NCI-H1105 treated with DMSO at 0.1 percent for 48 hours (cell line): ENCODE measurements at places on chromosomes 12 and 14.
A peak's percentile ranks its signal among the peaks of the same experiment; 100 is the strongest.

- DNase-seq, result no peak
Observed at GRCh38 chr14:95270203-95270602, 49.5 kb downstream of the CLMN start.

- no peak for DNase-seq
Observed at GRCh38 chr12:52825961-52826360, 8.2 kb downstream of the KRT79 start.

- DNase-seq, result no peak
Observed at GRCh38 chr12:56040963-56041551, 661 bp upstream of the RPS26 start.

DNA sequence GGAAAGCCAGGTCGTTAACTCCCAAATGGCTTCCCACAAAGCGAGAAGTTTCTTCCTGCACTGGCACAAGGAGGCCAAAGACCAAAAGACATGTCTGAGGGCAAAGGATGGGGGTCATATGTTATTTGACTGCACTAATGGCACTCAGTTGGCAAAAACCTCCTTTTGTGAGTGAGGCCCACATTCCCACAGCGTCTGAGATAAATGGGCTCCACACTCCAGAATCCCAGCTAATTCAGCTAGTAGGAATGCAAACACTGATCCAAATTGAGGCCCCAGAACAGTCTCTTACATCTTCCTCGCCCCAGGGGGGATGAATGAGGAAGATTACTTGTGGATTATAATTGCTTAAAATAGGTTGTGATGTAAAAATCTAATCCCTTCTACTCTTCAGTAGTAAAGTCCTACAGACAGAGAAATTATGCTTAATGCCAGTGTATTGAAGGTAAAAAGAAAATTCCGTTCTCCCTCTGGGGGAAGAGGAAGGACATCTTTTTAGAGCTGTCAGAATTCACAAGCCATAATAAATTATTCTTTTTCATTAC is 86.4 kb upstream of the PIWIL1 start:
- no peak for DNase-seq

DNA sequence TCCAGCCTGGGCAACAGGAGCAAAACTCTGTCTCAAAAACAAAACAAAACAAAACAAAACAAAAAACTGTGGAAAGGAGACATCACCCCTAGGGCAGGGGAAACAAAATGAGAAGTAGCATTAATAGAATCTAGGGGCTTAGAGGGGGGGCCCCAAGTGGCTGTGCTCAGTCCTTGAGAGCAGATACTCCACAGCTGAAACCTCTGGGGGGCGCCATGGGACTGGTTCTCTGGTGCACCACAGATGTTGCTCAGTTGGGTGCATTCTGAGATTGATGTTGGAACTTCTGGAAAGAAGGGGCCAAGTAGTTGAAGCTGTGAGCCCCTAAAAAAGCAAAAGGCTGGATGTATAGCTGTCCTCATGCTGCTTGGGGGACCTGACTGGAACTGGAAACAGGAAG is 11.8 kb upstream of the SYNE2 start:
- no peak for DNase-seq

- DNase-seq, result no peak
Observed at GRCh38 chr14:73977896-73978295, 27.8 kb downstream of the COQ6 start.

GRCh38 chr12:95518944-95519343 is 32.3 kb downstream of the USP44 start:
- DNase-seq, result no peak

GRCh38 chr12:106281804-106282203 is 20.7 kb upstream of the TCP11L2 start:
- no peak for DNase-seq

- DNase-seq, result no peak
Observed at GRCh38 chr14:58824796-58825195, 187.0 kb downstream of the DACT1 start.

DNA sequence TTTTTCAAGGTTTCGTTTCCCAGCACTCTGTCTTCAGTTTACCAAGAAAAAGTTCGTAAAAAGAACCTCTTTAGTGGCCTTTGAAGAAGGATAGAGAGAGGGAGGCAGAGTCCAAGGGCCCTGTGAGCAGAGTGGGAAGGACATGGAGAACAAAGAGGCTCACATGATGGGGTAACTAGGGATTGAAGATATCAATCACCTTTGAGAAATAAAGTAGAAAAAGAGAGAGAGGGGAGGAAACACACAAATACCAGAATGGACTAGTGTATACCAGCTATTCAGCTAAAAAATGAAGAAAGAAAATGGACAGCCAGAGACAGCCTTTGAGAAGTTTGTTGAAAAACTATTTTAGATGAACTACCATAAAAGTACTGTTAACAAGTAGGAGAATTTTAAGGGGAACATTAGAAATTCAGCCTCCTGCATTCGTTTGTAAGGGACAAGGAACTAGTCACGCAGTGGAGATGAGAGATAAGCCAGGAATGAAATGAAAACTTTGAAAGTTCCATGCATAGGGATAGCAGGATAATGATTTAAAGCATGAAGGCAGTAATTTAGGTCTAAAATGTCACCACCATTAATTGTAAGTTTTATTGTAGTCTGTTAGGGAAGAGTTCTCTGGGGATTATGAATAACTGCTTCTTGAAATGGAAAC is 82.1 kb downstream of the SPTSSA start:
- DNase-seq, result no peak

DNA sequence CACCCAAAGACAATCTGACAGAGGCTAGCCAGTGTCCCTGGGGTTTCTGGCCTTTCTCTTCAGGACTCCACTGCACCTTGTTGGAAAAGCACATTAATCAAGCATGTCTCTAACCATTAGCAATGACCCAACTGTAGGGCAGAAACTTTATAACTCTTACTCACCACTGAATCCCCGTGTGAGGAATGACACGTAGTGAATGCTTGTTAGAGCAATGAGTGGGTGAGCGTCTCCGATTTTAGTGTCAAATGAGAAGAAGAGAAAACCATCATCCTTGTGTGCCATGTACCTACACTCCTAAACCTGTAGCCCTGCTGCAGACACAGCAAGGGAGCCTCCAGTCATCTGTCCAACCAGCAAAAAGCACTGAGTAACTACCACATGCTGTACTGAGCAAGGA is 56.5 kb upstream of the GPR68 start:
- DNase-seq, result no peak

GRCh38 chr12:131882804-131883520 is 11.5 kb upstream of the ULK1 start:
- no peak for DNase-seq

GRCh38 chr12:108374596-108375320 is 35.6 kb upstream of the CMKLR1 start:
- DNase-seq, result no peak

DNA sequence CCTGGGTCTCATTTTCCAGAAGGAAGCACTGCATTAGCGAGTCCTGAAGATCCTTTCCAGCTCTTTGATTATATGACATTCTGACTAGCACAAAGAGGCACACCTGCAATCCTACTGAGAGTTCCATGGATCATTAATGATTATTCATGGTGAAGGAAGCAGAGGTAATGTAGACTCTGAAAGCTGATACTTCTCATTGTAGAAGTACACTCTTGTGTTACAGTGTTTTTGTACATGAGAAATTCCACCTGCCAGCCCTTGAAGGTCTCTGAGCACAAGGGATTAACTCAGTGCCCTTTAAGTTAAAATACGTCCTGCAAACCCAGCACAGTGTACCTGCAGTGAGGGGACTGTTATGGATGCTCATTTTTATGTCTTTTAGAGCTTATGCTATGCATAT is 558.8 kb upstream of the FBXO33 start:
- peak; percentile 94 for DNase-seq

DNA sequence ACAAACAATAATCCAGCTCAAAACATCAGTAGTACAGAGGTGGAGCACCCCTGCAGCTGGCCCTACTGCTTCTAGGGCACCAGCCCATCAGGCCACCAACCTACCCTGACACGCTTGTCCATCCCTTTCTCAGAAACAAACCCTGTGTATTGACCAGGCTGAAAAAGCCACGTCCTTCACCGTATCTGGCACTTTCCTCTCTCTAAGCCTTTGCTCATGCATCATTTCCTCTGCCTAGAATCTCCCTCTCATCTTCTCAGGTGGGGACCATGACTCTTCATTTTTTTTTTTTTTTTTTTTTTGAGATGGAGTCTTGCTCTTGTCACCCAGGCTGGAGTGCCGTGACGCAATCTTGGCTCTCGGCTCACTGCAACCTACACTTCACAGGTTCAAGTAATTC is 25.3 kb upstream of the FLVCR2 start:
- no peak for DNase-seq

DNA sequence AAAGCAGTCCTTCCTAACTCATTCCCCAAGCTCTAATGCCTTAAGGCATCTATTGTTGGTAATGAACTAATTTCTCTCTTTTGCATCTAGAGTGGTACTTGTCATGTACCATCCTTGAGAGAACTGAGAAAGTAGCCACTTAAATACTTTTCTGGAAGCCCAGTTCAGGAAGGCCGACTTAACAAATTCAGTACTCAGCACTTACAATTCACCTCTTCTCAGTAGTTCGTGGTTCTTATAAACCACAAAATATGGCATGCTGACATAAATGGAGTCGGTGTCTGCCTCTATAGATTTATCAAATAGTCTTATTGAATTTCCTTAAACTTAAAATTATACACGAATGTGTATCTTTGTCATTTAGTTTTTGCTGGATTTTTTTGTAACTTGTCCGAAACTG is 9.4 kb upstream of the COCH start:
- no peak for DNase-seq

DNA sequence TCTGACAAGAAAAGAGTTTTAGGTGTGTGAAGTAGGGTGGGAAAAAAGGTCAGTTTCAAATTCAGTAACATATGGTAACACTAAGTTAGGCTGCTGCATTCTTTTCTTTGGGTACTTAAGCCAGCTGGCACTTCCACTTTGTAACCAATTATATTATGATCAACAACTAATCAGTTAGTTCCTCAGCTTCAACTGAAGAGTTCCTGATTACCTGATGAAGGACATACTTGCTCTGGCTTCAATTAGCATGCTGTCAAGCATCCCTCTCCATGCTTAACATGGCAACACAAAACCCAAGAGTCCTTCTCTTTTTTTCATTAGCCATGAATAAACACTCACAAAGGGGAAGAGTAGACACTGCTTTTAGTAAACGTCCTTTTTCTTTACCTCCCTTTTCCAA is 6.8 kb upstream of the KANSL2 start:
- DNase-seq, result no peak

DNA sequence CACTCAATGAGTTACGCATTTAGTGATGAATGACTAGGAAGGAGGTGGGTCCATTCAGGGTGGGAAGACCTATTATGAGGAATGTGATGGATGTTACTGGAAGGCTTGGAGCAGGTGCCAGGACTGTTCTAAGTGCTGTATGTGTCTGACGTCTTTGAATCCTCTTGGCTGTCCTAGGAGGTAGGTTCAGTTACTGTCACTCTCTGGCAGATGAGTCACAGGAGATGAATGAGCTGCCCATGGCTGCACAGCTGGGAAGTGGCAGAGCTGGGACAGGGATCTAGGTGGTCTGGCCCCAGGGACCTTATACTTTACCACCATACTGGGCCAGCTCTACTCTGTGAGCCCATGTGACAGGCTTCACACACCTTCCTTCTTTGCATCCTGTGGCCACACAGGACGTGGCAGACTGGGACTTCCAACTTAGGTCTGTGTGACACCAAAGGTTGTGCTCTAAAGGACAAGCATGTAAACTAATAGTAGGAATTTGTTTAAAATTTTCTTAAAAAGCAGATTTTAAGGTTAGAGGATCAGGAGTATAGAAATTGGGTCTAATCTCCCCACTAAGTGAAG is 24.0 kb downstream of the TCTN1 start:
- no peak for DNase-seq

DNA sequence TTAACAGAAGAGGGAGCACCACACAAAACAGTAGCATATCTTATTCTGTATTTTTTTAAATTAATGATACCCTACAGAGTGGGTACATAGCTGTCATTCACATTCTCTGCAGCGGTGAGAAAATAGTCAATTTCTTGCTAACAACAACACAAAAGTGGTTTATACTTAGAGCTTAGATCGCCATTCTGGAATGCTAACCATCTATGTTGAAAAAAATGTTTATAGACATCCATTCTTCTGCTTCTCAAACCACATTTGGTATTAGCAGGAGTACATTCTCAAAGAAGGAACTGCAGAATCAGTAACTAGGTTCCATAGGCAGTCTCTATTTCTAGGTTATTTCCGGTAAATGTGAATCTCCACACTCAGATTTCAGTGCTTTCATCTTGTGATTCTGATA is 185.9 kb downstream of the PPFIA2 start:
- no peak for DNase-seq

DNA sequence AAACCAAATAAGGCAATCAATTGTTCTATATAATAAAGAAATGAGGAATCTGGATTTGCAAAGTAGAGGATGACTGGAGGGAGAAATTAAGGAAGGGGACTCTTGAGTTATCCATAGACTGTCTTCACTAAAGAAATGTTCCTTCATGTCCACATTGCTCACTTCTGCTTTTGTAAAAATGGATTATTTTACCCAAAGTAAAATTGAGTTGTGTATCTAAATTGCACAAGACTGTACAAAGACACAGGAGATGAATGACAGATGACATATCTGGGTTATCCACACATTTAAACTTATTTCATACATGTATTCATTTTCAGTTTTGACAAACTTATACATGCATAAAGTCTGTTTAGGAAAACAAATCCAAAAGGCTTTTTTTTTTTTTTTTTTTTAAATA is 11.3 kb downstream of the ATP2B1 start:
- no peak for DNase-seq

DNA sequence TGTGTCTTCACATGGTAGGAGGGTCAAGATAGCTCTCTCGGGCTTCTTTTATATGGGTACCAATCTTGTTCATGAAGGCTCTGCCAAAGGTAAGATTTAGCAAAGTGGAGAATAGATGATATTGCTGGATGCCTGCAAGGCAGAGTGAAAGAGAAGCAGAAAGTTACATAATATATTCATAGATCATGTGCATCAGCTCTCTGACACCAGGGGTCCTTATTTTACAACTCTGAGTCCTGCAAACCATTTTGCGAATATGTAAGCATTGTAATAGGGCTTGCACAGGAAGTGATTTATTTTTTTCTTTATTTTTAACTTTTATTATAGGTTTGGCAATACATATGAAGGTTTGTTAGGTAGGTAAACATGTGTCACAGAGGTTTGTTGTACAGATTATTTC is 31.8 kb downstream of the CRADD start:
- DNase-seq, result no peak

GRCh38 chr14:44782775-44783238 is 178.9 kb downstream of the KLHL28 start:
- DNase-seq, result no peak

DNA sequence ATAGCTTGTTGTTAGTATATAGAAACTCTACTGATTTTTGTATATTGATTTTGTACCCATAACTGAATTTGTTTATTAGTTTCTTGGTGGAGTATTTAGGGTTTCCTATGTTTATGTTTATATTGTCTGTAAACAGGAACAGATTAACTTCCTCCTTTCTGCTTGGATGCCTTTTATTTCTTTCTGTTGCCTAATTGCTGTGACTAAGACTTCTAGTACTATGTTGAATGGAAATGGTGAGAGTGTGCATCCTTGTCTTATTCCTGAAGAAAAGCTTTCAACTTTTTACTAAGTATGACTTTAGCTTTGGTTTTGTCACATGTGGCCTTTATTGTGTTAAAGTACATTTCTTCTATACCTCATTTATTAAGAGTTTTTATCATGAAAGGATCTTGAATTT is 20.9 kb downstream of the FBXW8 start:
- no peak for DNase-seq

- DNase-seq, result peak; percentile 61
Observed at GRCh38 chr12:76030341-76031080, 1.1 kb downstream of the PHLDA1 start.
